Type B pancreatic cell (in vitro differentiated cells): ENCODE measurements at places on chromosomes 3 and 15. TPM values are rescaled to one million over a fixed set of nuclear protein-coding genes. Genes with fewer than 3 reads are reported as not detected.
A peak's percentile ranks its signal among the peaks of the same experiment; 100 is the strongest.

GRCh38 chr3:72151465-72152238 is 366.7 kb upstream of the PROK2 start:
- H3K4me1 ChIP-seq: peaks cover 60% of the 10 kb centered on the region
- peak overlapping the region; percentile 49 for H3K4me3 ChIP-seq
- peaks cover 8% of the 10 kb centered on the region for H3K27me3 ChIP-seq
- H3K36me3 ChIP-seq: peaks cover 4% of the 10 kb centered on the region
- peak overlapping the region; percentile 59 for H3K27ac ChIP-seq
- DNase-seq: no peak

DNA sequence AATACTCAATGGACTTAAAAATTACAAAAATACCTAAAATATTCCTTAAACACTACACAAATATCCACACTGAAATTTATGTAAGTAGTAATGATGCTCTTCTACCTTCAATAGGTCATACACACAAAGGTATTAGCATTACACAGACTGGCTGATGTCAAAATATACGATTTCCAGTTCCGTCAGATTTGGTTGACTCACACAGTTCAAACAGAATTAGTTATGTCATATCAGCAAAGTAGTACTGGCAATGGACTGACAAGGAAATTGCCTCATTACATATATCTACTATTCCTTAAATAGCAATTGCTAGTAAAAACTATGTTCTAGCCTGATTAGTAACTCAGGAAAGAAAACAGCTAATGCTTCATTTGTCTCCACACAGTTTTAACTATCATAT is 70.8 kb downstream of the ADAM10 start:
- no peak overlapping the region for H3K4me3 ChIP-seq
- H3K36me3 ChIP-seq: peaks cover 21% of the 10 kb centered on the region
- no peak for DNase-seq

Gene GOLGA8K
- 0.77 TPM in 1 of 2 replicates, not detected in the other for total RNA-seq

DNA sequence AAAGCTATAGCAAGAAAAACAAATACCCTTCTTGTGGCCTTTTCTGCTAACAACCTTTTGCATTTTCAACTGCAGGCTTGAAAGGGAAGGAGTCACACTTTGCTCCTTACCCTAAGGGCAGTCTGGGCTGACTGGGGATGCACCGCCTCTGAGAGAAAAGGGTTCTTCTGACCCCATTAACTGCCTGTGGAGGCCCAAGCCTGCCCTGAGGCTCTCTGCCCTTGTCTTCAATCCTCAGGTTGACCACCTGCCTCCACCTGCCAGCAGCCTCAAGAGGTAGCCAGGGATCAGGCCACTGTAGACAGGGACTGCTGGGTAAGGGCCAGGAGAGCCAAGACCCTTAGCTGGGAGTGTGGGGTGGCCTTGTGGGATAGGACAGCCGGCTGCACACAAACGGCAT is 93.8 kb downstream of the SQOR start:
- no peak overlapping the region for H3K27ac ChIP-seq
- peaks cover 3% of the 10 kb centered on the region for H3K27me3 ChIP-seq
- no peak for DNase-seq
- H3K4me3 ChIP-seq: no peak overlapping the region

DNA sequence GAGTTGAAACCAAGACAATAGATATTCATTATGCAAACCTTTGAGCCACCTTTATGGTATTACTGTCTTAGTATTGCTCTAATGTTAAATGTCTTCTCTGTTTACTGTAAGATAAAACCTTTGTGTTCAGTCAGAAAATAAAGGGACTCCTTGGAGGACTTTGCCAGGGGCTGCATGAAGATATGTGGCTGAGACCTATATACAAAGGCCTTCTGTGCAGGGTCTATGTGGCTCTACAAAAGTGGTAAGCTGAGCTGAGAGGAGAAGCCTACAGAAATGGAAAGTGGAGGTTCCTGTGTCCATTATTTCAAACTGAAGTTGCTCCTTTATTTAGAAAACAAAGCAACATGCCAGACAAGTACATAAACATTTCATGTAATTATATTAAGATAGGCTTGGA is 131.5 kb downstream of the FNDC3B start:
- peaks cover 41% of the 10 kb centered on the region for H3K4me1 ChIP-seq
- no peak overlapping the region for H3K27ac ChIP-seq
- no peaks in the 10 kb centered on the region for H3K27me3 ChIP-seq
- DNase-seq: no peak
- no peak overlapping the region for H3K4me3 ChIP-seq
- H3K36me3 ChIP-seq: no peaks in the 10 kb centered on the region

Gene ATP10A
- 1.9 and 2.6 TPM in 2 replicates for total RNA-seq

GRCh38 chr3:70849911-70850699 is 537.7 kb upstream of the MDFIC2 start:
- no peaks in the 10 kb centered on the region for H3K36me3 ChIP-seq
- peaks cover 17% of the 10 kb centered on the region for H3K4me1 ChIP-seq
- H3K4me3 ChIP-seq: no peak overlapping the region
- no peak overlapping the region for H3K27ac ChIP-seq

DNA sequence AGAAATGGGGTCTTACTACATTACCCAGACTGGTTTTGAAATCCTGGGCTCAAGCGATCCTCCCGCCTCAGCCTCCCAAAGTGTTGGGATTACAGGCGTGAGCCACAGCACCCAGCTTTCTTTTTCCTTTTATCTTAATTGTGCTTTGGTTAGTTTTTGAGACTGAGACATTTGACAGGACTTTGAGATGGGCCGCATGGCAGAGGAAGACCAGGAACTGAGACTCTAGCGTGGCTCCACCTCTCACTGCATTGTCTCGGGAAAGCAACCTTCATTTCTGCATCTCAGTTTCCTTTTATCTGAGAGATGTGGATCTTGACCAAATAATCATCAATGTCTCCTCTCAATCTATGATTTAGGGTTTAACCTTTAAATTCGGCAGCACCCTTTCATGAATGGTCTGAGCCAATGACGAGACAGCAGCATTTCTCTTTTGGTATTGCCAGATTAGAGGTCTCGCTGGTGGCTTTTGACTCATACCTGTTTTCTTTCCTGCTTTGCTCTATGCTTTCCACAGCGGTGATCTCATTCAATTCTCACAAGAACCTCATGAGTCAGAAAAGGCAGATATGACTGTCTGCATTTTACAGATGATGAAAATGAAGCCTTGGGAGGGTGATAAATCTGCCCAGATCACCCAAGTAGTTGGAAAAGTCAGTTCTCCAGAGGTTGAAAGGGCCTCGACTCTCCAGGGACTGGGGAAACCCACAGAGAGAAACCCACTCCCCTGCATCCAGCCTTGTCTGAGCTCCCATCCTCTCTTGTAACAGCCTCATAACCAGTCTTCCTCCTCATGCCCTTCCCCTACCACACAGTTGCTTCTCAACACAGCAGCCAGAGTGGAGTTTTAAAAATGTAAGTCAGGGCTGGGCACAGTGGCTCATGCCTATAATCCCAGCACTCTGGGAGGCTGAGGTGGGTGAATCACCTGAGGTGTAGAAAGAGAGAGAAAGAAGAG is 84.8 kb upstream of the FOXB1 start:
- H3K36me3 ChIP-seq: no peaks in the 10 kb centered on the region
- H3K27me3 ChIP-seq: peaks cover 58% of the 10 kb centered on the region
- no peaks in the 10 kb centered on the region for H3K4me1 ChIP-seq
- no peak for DNase-seq
- no peak overlapping the region for H3K4me3 ChIP-seq

Gene SLC28A2
- total RNA-seq: 0.14 and 2.4 TPM in 2 replicates

GRCh38 chr3:81152156-81152555 is 609.3 kb downstream of the GBE1 start:
- H3K27ac ChIP-seq: no peak overlapping the region
- H3K4me3 ChIP-seq: no peak overlapping the region
- no peak for DNase-seq

DNA sequence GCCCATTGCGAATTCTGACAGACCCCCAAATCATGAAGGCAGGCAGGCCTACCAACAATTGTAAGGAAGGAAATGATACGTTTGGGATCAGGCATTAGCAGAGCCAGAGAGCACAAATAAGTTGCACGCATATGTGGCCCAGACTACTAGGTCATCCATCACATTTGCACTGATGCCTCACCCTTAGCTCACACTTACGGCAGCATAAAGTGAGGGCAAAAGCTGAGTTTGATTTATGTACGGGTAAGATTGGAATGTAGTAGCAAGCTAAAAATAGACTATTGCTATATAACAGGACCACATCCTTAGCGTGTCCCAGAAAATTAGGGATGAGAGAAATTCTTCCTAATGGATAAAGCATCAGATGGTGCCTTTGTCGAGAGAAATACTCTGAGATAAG is 58.6 kb downstream of the QTRT2 start:
- H3K36me3 ChIP-seq: no peaks in the 10 kb centered on the region
- DNase-seq: no peak
- H3K4me3 ChIP-seq: no peak overlapping the region

GRCh38 chr15:70320482-70320881 is 222.8 kb upstream of the TLE3 start:
- no peak overlapping the region for H3K27ac ChIP-seq
- H3K27me3 ChIP-seq: peaks cover 4% of the 10 kb centered on the region
- no peaks in the 10 kb centered on the region for H3K36me3 ChIP-seq
- no peak for DNase-seq

DNA sequence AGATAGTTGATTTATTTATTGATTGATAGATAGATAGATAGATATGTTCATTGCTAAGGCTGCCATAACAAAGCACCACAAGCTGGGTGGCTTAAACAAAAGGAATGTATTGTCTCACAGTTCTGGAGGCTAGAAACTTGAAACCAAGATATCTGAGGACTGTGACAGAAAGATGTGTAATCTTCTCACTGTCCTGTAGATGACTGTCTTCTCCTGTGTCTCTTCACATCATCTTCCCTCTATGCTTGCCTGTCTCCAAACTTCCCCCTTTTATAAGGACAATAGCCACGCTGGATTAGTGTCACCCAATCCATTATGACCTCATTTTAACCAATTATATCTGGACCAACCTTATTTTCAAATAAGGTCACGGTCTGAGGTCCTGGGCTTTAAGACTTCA is 40.9 kb downstream of the GNB4 start:
- H3K27ac ChIP-seq: no peak overlapping the region
- H3K4me1 ChIP-seq: no peaks in the 10 kb centered on the region
- H3K4me3 ChIP-seq: no peak overlapping the region
- DNase-seq: no peak

DNA sequence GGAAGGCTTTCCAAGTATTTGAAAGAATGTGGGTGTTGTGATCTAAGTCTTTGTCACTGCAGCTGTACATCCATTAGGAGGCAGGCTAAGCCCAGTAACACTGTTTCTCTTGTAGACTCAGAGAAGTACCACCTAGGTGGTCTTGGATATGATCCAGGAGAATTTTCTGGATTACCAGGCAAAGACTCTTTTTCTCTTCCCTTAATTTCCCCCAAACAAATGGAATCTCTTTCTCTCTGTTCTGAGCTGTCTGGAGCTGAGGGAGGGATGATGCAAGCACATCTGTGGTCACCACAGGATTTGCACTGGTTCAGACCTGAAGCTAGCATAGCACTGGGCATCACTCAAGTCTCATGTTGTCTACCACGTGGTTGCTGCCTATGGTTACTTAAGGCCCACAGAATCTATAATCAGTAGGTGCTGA is 227.6 kb downstream of the NECTIN3 start:
- no peak for DNase-seq
- no peaks in the 10 kb centered on the region for H3K36me3 ChIP-seq
- no peak overlapping the region for H3K4me3 ChIP-seq
- no peaks in the 10 kb centered on the region for H3K27me3 ChIP-seq

DNA sequence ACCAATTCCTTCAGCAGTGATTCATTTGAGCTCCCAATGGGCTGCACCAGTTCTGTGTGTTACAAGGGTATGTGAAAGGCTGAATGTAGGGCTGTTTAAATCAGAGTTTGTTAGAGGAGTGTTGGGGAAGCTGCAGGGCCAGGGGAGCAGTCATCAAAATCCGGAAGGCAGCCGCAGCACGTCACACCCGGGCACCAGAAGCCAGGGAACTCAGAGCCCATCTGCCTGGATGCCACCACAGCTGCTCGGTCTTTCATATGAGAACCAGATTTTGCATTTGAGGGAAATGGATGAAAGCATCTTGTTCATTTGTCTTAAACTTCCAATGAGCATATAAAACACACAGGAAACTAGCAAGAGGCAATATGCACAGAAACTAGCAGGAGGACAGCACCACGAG is 24.2 kb upstream of the NEO1 start:
- no peak overlapping the region for H3K4me3 ChIP-seq
- no peak for DNase-seq
- no peaks in the 10 kb centered on the region for H3K36me3 ChIP-seq
- H3K27me3 ChIP-seq: peaks cover 11% of the 10 kb centered on the region
- no peak overlapping the region for H3K27ac ChIP-seq
